ENCODE measurements at places on chromosomes 1 and 21.

DNA sequence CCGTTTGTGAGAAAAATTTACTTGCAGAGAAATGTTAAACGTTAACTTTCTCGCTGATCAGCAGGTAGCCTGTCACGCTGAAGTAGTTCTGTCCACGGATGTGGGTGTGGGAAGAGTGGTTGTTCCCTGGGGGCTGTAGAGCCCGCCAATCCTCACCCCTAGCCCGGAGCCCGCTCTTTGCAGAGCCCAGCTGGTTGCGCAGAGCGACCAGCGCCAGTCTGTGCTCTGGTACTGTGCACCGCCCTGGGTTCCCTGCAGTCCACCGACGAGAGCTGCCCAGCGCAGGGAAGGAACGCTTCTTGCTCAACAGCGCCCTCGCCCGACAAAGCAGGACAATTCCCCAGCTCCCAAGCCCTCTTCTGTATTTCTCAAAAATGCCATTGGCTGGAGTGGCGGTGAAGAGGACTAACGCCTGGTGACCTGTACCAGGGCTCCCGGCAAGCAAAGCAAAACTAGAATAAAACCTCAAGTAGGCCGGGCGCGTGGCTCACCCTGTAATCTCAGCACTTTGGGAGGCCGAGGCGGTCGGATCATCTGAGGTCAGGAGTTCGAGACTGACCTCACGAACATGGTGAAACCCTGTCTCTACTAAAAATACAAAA, 3.3 kb downstream of the RIPPLY3 start:
- DNase-seq: peak; percentile 63

DNA sequence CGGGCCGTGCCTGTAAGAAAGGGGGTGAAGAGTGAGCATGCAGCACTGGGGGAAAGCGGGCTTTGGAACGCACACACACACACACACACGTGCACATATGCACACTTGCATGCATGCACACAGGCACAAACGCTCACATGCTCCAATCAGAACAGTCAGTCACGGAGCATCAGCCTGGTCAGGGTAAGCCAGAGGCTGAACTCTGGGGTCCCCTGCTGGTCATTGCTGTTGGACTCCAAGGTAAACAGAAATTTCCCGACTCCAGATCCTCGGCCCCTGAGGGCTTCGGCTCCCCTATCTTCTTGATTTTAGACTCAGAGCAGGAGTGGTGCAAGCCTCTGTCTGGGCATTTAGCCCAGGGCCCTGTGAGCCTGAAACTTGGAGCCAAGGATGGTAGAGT, 54.2 kb downstream of the SYT2 start:
- no peak for DNase-seq

GRCh38 chr1:243520831-243521230, 265.0 kb downstream of the SDCCAG8 start:
- DNase-seq: no peak

- no peak for DNase-seq
Observed at GRCh38 chr21:34553151-34553952, 41.3 kb upstream of the KCNE1 start.
